ENCODE measurements at places on chromosomes 11 and 22.

DNA sequence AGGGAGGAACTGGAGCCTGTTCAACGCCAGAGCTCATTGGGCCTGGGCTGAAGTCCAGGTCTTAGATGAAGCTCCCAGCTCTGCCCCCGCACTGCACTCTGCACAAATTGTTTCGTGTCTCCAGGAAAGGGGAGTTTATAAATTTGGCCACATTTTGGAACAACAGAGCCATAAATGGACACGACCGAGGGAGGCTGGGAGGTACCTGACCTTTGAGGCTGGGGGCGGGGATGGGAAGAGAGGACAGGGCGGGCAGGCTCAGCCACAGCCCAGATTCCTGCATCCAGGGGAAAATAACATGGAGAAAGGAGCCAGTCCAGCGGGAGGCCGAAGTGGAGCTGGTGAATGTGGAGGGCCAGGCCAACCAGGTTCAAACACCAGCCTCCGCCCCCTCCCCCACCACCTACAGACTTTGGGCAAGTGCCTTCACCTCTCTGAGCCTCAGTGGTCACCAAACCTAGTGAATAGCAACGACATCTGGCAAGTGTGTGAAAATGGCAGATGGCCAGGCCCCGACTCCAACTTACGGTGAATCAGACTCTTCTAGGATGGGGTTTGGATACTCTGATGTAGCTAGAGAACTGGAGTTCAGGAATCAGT, 36.8 kb upstream of the SMTN start:
- no peak for DNase-seq

GRCh38 chr11:103648670-103649400, 387.6 kb upstream of the DDI1 start:
- DNase-seq: no peak

DNA sequence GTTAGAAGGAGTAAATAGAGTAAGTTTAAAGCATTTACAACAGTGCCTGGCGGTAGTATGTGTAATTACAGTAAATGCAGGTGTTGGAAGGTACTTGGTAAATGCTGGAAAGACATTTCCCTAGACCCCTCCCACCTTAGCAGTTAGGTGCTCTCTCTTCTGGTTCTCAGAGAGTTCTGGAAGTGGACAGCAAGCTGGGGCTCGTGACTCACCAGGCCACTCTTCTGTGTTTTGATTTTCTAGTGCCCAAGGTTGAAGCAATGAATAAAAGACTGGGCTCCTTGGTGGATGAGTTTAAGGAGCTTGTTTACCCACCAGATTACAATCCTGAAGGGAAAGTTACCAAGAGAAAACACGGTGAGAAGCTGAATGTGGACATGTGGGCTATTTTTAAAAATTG, 27.6 kb downstream of the SNU13 start:
- DNase-seq: no peak

DNA sequence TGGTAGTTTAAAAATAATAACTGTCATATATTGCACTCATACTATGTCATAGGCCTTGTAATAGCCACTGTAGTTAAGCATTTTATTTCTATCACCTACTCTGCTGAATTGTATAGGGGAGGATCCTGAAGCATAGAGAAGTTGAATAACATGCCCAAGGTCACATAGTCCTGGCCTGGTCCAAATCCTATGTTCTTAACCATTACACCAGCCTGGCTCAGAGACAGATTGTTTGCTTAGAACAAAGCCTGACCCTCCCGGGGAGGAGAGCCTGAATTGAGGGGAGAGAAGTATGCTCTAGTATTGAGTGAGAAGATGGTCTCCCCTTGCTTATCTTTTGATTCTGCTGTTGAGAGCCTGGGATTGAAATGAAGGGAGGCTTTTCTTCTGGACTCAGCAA, 2.2 kb downstream of the NEU3 start:
- DNase-seq: no peak

GRCh38 chr11:122069707-122070360, 46.2 kb downstream of the BLID start:
- DNase-seq: no peak

DNA sequence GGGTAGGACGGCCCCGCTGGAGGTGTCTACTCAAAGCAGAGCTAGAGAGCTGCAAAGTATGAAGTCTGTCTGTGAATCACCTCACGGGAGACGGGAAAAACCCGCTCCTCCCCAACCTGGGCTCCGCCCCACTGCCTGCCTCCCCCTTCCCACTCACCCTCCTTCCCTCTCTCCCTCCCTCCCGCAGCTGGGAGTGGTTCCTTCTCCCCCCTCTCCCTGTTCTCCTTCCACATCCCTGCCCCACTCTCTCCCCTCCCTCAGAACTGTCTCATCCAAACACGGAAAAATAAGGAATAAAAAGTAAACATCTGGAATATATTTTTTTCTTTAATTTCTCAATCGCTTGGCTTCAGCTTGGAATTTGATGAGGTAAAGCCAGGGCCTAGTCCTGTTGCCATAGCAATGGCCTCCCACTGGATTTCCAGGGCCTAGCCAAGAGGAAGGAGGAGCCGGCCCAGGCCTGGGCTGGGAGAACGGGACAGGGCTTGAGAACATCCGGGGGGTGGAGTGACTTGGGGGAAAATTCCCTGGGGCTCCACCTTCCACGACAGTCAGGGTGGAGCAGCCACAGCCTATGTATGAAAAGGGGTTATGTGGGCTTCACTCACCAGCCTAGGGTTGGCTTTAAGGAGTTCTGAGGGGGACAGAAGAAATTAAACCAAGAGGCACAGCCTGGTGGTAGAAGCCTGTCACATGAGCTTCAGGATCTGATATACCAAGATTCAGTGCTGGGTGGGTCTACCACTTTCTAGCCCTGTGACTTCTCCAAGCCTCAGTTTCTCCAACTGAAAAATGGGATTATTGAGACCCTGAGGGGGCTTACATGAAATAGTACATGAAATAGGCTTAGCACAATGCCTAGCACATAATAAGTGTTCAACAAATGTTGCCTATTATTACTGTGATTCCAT, 2.2 kb downstream of the TNKS1BP1 start:
- DNase-seq: no peak

DNA sequence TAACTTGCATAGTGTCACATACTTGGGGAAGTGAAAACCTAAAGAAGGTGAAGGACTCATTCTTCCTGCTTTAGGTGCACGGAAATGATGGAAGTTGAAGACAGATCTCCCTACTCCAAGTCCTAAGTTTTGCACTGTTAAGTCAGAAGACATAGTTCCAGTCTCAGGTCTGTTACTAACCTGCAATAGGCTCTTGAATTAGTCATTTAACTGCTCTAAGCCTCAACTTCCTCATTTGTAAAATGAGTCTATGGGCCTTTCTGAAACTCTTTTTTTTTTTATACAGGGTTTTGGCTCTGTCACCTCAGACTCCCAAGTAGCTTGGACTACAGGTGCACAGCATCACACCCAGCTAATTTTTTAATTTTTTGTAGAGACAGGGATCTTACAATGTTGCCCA, 30.8 kb upstream of the POU2AF1 start:
- no peak for DNase-seq

- DNase-seq: no peak
These were observed 14.8 kb downstream of the VPS37C start for GRCh38 chr11:61146416-61146815.

GRCh38 chr11:100442017-100442416, 245.1 kb upstream of the ARHGAP42 start:
- DNase-seq: no peak

GRCh38 chr22:47020166-47020565, 257.7 kb downstream of the TBC1D22A start:
- DNase-seq: no peak

GRCh38 chr11:45658292-45658991, 7.0 kb downstream of the CHST1 start:
- no peak for DNase-seq

- no peak for DNase-seq
These were observed 9.1 kb downstream of the SELENOO start for GRCh38 chr22:50209893-50210292.

- DNase-seq: no peak
These were observed 13.5 kb upstream of the MIEF1 start for GRCh38 chr22:39488563-39489083.

GRCh38 chr22:20588843-20589581, 81.6 kb downstream of the MED15 start:
- no peak for DNase-seq

- peak; percentile 44 for DNase-seq
These were observed 46.1 kb upstream of the SCUBE2 start for GRCh38 chr11:9137293-9138132.

DNA sequence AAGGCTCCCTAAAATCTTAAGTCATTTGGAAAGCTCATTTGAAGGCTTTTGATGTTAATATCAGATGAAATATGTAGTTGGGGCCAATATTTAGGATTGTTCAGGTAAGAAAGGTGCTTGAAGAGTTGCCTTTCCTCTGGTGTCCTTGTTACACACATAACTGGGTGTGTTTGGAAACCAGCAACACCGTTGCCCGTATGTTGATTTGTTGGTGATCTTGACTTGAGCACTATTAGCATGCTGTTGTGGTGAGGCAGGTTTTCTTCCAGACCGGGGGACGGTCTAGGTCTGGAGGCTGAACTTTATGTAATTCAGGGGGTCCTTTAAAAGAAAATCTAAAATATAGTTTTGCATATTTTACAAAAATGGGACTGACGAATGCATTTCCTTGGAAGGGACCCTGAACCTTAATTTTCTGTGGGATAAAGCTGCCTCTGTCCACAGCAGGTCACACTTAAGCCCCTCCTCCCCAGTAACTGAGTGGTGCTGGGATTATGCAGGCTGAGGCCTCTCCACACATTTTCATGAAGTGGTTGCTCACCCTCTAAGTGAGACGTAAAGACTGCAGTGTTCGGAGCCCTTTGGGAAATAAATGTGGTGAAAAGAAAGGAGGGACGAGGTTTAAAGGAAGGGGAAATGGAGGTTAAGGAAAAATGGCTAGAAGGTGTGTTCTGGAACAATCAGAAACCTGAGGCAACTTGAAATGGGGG, 1.8 kb downstream of the YWHAH start:
- no peak for DNase-seq

DNA sequence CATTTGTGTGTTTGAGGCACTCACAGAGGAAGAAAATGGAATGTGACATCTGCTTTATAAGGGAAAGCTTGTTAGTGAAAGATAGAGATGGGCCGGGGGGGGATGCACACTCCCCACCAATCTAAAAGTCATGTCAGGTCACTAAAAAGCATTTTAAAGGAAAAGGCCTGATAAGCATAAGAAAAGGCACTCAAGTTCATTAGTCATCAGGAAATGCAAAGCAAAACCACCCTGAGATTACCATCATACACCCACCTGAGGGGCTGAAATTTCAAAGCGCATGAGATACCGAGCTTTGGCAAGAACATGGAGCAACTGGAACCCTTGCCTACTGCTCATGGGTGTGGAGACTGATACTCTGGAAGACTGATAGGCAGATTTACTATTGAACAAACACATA, 77.9 kb upstream of the ANO1 start:
- no peak for DNase-seq

GRCh38 chr11:59560290-59560701, 49.0 kb downstream of the OR4D9 start:
- DNase-seq: peak; percentile 55

- no peak for DNase-seq
These were observed 12.3 kb downstream of the SMPD1 start for GRCh38 chr11:6402561-6402981.

DNA sequence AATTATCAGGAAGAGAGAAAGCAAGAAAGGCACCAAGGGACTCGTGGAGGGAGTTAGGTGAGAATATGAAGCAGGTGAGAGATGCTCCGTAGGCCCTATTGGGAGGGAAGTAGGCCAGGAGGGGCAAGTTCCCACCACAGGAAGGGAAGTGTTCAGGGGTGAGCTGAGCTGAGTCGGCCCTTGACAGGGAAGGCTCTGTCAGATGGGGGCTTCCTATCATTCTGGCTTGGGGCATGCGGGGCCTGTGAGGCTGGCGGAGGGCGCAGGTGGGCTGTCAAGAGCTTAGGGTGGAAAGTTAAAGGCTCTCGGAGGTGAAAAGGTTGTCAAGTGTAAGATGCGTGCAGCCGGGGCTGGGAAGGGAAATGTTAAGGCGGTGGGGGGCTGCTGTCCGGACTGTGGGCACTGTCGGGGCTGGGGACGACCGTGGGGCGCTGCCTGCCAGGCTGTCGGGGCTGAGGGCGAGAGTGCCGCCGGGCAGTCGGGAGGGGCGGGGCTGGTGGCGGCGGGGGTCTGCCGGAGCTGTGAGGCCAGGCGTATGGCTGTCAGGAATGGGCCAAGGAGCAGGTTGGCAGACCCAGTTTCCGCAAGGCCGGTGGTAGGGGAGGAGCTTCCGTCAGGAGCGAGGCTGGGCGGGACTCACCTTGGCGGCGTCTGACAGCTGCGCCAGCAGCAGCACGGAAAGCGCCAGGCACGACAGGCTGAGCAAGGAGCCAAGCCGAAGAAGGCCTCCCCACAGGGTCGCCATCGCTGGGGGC, 496 bp downstream of the TMEM9B start:
- peak; percentile 49 for DNase-seq

GRCh38 chr11:8126649-8127289, 42.1 kb downstream of the RIC3 start:
- no peak for DNase-seq

Measured in stimulated activated CD8-positive, alpha-beta memory T cell treated with anti-CD3 and anti-CD28 coated beads, Interleukin-15, amount 100 ng/mL, for 24 hours (primary cell).